ENCODE measurements at places on chromosomes 13 and 19.

DNA sequence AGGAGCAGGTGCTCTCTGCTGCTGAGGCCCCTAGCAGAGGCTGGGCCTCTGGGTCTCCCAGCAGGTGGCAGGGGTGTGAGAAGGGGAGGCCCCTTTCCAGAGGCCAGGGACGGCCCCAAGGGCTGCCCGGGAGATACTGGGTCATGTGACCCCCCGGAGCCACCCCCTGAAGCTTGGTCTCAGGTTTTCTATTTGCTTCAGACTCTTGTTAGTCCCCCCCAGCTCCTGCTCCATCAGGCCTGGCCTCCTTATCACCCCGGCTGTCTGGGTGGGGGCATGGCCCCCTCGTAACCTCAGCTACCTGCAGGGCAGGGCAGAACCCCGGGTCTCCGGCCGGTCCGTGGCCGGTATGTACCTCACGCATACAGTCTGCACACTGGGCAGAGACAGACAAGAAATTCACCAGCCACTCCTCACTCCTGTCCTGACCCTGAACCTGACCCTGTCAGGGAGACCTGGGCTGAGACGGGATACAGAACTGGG is 13.2 kb upstream of the TCF3 start:
- DNase-seq = no peak

DNA sequence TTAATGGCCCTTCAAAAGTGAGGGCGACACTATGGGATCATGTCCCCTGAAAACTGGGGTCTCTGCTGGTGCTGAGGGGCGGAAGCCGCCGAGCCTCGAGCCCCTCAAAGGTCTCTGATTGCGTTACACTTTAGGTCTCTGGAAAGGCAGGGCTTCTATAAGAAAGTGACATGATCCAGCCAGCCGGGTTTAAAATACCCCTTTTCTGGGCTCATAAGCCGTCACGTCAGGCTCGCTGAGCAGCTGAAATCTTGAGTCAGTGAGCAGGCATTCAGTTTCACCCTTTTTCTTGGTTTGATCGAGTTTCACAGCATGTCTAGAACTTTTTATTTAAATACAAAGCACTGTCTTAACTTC is 600 bp upstream of the HMGB1 start:
- no peak for DNase-seq

DNA sequence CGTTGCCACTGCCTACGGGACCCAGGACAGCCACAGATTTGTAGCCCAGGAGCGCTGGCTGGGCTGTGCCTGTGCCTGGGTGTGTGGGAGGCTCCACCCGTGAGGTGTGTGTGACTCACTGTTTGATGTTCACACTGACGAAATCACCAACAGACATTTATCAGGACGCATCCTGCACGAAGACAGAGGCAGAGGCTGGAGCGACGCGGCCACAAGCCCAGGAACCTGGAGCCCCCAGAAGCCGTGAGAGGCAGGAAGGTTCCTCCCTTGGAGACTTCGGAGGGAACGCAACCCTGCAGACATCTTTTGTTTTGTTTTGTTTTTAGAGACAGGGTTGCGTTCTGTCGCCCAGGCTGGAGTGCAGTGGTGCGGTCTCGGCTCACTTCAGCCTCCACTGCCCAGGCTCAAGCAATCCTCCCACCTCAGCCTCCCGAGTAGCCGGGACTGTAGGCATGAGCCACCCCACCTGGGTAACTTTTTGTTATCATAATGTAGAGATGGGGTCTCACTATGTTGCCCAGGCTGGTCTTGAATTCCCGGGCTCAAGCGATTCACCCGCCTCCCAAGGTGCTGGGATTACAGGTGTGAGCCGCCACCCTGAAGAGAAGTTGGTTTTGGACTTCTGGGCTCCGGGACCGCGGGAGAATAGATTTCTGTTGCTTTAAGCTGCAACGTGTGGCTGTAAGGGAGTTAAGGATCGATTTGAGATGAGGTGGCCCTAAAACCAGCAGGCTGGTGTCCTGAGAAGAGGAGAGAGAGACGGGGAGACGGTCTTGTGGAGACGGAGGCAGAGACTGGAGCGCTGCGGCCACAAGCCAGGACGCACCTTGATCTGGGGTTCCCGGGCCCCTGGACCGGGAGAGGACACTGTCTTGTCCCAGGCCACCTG is 24.9 kb upstream of the WDR18 start:
- DNase-seq = no peak

- DNase-seq = no peak
Measured at GRCh38 chr19:54795758-54796157, 7.7 kb upstream of the KIR2DL4 start.

GRCh38 chr13:23160638-23161480 is 19.9 kb upstream of the SGCG start:
- DNase-seq = no peak

DNA sequence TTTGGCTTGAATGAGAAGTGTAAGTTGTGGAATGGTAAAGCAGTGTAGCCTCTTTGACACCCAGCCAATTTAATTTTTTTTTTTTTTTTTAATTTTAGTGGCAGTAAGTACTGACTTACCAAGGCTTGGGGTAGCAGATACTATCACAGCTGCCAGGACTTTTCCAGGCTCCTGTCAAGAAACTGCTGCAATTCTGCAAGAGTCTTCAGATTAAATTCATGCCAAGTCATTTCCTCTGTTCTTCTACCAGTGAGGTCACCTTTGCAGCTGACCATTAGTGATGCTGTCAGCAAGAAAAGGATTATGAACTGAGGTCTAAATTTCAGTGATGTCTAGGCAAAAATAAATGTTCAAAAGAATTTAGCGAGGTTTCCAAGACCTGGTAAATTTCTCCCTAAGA is 91.2 kb downstream of the GGACT start:
- DNase-seq = no peak

GRCh38 chr13:29664591-29664990 is 69.1 kb upstream of the SLC7A1 start:
- DNase-seq = no peak

- DNase-seq = no peak
Measured at GRCh38 chr13:27309401-27309958, 38.9 kb downstream of the RASL11A start.

- no peak for DNase-seq
Measured at GRCh38 chr19:3509566-3509989, 3.5 kb downstream of the FZR1 start.

- DNase-seq = no peak
Measured at GRCh38 chr19:14363183-14364097, 17.8 kb upstream of the ADGRE5 start.

DNA sequence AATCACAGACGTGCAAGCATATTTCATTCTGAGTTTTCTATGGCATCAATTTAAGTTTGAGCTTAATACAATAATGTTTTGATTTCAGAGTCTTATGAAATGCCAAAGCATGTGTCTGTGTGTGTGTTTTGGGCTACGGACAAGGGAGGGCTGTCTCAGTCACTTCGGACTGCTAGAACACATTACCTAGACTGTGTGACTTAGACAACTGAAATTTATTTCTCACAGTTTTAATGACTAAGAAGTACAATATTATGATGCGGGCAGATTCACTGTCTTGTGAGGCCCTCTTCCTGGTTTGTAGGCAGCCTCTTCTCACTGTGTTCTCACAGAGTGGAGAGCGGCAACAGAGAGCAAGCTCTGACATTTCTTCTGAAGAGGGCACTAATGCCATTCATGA is 1202.0 kb downstream of the EFNB2 start:
- DNase-seq = no peak

- no peak for DNase-seq
Measured at GRCh38 chr19:35117799-35118198, 2.2 kb downstream of the FXYD3 start.

DNA sequence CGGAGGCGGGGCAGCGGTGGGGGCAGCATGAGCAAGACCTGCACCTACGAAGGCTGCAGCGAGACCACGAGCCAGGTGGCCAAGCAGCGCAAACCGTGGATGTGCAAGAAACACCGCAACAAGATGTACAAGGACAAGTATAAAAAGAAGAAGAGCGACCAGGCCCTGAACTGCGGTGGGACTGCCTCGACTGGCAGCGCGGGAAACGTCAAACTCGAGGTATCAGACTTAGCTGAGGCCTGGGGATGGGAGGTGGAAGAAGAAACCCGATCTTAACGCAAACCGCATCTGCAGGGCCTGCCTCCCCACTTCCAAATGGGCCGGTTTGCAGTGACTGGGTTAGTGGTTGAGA is 693 bp downstream of the RFXAP start:
- DNase-seq = peak; percentile 14

DNA sequence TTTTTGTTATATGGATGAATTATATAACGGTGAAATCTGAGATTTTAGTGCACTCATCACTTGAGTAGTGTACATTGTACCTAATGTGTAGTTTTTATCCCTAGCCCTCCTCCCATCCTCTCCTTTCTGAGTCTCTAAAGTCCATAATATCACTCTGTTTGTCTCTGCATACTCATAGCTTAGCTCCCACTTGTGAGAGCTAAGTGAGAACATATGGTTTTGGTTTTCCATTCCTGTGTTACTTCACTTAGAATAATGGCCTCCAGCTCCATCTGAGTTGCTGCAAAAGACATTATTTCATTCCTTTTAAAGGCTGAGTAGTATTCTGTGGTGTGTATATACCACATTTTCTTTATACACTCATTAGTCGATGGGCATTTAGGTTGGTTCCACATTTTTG is 94.0 kb downstream of the SLC10A2 start:
- no peak for DNase-seq

- DNase-seq = no peak
Measured at GRCh38 chr19:46776927-46777911, 11.2 kb downstream of the SLC1A5 start.

DNA sequence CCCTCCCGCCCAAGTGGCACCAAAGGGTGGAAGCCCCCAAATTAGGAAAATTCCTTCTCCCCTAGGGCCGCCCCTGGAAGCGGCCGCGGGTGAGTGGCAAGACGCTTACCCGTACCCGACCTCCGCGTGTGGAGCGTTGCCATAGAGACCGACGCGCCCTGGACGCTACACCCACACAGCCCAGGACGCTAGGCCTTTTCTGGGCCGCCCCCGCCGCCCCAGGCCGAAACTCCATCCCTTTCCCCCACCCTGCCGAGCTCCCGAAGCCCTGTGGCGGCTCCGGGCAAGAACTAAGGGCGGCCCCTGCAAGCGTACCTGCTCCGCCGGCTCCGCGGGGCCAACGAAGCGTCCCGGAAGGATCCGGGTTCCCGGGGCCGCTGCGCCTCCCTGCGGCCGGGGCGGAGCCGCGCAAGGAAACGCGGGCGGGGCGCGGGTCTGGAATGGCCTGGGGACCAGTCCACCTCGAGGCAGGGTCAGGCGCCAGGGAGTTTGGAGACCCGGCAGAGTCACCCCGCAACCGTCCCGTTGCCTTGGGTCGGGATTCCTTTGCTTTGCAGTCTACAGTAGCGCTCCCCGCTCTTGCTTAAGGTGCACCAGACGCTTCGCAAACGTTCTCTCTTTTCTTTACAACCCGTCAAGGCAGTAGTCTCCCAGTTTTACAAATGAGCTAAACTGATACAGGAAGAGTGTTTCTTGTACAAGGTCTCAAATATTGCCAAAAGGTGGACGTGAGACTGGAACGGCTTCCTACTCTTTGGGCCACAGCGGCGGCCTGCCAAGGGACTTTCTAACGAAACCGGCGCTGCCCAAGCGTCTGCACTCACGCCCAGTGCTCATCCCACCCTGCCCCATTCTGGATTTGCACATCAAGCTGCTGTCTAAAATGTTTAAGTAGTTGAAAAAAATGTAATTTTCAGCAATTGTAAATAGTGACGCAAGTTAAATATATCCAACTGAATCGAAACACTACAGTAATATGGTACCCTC is at the start of gene NEK5:
Gene NEK5, minus strand, starts transcription at position 360 of the 987 bp plus-strand sequence. CDS start 1,591 bp downstream, outside the sequence.
- DNase-seq = peak; percentile 32

DNA sequence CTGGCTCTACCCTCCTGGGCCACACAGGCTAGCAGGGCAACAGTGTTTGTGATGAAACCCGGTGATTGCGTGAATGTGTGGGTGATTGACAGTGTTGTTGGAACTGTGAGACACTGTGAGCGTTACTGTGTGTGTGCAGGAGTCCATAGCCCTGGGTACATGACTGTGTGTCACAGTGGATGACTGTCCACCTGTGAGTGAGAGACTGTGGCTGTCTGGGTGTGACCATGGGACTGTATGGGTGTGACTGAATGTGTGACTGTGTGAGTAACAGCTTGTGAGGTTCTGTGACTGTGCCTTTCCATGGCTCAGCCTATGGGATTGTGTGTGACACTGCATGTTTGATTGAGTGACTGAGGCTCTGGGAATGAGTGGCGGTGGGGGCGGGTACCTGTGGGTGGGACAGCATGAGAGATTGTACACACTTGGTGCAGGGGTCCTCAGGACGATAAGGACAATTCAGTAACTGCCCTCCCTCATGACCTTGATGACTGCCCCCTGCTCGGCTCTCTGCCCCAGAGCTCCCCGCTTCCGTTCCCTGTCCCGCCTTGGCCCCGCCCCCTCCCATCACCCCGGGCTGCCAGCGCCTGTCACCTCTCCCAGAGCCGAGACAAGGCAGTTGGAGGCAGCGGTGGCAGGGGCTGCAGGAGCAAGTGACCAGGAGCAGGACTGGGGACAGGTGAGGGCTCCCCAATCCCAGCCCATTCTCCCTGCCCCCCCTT is at the start of gene GIPR:
Gene GIPR, plus strand, starts transcription at position 602 of the 722 bp plus-strand sequence. CDS start 1,300 bp downstream, outside the sequence.
- peak; percentile 9 for DNase-seq

- DNase-seq = peak; percentile 38
Measured at GRCh38 chr19:45935267-45935666, 20.7 kb upstream of the NANOS2 start.

GRCh38 chr13:45827318-45827717 is 24.2 kb downstream of the SIAH3 start:
- no peak for DNase-seq

DNA sequence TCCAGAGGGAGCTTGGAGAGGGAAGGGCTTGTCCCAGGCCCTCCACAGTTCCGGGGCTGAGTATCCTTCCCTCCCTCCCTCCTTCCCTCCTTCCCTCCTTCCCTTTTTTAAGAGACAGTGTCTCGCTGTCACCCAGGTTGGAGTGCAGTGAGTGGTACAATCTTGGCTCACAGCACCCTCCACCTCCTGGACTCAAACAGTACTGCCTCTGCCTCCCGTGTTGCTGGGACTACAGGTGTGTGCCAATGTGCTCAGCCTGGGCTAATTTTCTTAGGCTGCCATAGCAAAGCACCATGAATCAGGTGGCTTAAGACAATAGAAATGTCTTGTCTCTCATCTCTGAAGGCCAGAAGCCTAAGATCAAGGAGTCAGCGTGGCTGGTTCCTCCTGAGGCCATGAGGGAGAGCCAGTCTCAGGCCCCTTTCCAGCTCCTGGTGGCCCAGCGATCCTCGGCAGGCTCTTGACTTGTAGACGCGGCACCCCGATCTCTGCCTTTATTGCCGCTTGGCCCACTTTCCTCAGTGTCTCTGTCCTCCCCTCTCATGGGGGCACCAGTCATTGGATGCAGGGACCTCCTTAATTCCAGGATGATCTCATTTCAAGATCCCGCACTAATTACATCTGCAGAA is 47.5 kb downstream of the CRTC1 start:
- DNase-seq = no peak

- no peak for DNase-seq
Measured at GRCh38 chr13:107845911-107846310, 369.4 kb downstream of the LIG4 start.

DNA sequence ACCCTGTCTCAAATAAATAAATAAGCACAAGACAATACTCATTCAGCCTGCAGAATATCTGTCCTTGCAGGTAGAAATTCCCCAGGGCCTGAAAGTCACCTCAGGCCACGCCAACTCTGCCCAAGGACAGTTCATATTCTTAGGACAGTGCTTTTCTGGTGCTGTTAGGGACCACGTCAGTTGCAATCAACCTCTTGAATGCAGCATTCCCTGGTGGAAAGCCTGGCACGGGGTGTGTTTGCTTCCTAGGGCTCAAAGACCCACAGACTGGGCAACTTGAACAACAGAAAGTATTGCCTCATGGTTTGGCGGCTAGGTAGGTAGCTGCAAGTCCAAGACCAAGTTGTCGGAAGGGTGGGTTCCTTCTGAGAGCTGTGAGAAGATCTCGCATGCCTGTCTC is 160.3 kb downstream of the KCTD15 start:
- no peak for DNase-seq

Data from NCI-H1105 treated with DMSO at 0.1 percent for 48 hours (cell line).